ENCODE measurements at places on chromosomes 2 and 18.

- no peak for DNase-seq
Measured at GRCh38 chr2:226295123-226295522, 504.5 kb downstream of the IRS1 start.

DNA sequence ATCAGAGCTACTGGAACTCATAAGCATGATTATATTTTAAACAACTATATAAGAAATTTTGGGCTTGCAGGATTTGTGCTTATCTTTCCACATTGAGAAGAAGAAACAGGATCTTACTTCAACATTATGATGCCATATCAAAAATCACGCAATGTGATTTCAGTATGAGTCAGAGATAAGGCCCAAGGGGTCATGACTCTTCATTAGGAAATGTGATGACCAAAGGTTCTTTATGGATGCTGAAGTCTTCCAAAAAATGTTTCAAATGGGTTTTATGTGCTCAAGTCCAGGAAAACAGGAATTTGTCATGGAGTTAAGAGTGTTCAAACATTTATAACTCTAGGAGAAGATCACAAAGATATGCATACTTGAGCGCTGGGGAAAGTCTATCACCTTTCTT, 7.8 kb upstream of the SERPINB2 start:
- no peak for DNase-seq

GRCh38 chr2:88429929-88430328, 22.6 kb downstream of the FOXI3 start:
- no peak for DNase-seq

DNA sequence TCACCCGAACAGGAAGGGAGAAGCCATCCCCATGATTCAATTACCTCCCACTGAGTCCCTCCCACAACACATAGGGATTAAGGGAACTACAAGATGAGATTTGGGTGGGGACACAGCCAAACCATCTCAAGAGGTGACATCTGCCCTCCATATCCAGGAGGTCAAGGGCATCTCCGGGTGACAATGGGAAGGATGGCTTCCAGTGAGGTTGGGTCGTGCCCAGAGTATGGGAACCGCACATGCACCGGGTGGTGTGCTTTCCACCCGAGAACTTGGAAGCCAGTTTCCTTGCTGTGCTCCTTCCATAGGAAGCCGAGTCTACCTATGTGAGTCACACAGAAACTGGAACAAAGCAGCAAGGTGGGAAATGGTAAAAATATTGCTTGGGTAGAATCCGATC, 216.9 kb upstream of the SALL3 start:
- DNase-seq: no peak

- no peak for DNase-seq
Measured at GRCh38 chr2:30181176-30181575, 34.4 kb downstream of the YPEL5 start.

- no peak for DNase-seq
Measured at GRCh38 chr18:49691177-49691608, 122.1 kb downstream of the ACAA2 start.

GRCh38 chr2:143255899-143256298, 126.7 kb downstream of the ARHGAP15 start:
- DNase-seq: no peak

GRCh38 chr2:12257476-12257875, 459.3 kb upstream of the TRIB2 start:
- DNase-seq: no peak

DNA sequence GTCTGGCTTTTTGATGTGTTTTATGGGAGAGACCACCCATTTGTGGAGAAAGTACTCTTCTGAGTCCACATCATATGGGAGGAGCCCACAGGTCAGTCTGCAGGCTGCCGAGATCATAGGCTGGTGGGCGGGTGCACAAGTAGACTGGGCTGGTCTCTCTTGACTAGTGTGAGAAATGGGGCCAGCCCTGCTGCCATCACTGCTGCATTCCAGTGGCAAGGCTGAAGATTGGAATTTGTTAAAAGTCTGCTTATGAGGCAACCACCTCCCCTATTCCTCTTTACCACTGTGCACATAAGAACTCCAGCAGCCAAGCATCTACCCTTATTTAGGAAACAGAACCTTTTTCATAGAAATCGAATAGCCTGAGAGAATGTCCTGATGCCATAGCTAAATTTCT, 200.7 kb downstream of the DIS3L2 start:
- no peak for DNase-seq

DNA sequence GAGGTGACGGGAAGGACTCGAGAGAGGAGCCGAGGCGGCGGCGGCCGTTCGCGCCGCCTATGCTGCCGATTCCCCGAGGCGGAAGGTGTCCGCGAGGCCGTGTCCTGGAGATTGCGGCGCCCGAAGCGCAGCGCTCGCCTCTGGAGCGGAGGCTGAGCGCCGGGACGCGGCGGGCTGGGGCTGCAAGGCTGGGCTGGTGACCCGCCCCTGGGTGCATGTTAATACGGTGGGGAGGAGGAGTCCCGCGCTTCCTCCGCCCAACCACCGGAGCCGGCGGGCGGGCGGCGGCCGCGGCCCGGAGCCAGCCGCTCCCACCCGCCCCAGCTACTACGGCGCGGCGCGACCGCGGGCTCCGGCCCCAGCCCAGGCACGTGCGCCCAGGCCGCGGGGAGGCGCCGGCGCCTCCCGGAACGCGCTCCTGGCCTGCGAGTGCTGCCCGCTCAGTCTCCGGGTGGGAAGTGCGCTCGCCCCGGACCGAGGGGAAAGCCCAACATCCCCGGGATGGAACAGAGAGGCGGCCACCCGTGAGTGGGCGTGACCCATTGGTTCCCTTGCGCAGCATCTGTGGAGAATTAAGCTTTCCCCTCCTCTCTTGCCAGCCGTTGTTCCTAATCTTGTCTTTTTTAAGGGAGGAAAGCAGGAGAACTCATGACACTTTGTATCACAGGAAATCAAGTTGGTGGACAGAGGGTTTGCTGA, at the start of gene DLGAP1:
Gene DLGAP1, minus strand, starts transcription at position 195 of the 699 bp plus-strand sequence.
- DNase-seq: no peak

All from activated naive CD4-positive, alpha-beta T cell treated with anti-CD3 and anti-CD28 coated beads, Interleukin-2, amount 50 U/mL, for 72 hours (primary cell).